Liver (tissue), 10 donors: ENCODE measurements at places on chromosomes 4 and X.

DNA sequence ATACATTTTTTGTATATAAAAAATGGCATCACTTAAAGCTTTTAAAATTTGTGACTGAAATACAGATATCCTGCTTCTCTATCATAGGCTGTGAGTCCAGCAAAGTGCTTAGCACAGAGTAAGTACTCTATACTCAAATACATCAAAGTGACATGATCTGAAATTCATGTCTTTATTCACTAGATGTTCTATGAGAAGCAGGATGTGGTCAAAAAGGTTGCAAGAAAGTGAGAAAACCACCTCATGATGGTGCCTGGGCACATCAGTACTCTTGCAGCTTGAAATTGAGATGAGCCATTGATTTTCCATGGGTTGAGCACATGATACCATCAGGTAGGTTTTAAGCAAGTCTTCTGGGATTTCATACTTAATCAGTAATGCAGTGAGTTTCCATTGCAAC lies 20.4 kb upstream of the SFRP2 start:
- no peak for DNase-seq

DNA sequence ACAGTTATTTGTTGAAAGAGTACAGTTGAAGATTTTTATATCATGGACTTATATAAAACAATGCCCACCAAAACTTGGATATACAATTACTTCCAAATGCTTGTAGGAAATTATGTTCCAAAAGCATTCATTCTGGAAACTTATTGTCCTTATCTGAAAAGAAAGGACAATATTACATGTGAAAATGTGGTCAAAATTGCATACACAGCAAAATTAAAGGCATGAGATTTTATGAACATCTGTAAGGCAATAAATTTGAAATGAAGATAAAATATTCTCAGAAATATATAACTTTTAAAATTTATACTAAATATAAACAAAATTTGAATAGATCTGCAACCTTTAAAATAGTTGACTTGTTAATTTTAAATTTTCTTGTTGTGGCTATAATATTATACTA lies 1173.8 kb downstream of the NLGN4X start:
- no peak for DNase-seq

- DNase-seq, result no peak
Observed at GRCh38 chrX:110671068-110671803, 124.4 kb downstream of the CHRDL1 start.

DNA sequence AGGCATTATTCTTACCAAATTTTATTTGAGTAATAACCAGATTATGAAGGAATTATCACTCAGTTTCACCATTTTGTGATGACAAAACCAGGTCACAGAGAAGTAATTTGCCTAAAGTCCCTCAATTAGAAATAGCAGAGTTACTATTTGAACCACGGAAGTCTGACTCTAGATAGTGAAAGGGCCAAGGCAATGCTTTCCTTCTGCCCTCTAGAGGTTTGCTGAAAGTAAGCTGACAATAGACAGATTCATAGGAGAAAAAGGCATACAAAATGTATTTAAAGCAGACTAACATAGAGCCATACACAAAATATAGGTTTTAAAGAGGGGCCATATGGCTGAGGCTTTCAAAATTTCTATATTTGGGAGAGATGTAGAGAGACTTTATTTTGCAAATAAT lies 43.1 kb downstream of the CXXC4 start:
- DNase-seq, result no peak

DNA sequence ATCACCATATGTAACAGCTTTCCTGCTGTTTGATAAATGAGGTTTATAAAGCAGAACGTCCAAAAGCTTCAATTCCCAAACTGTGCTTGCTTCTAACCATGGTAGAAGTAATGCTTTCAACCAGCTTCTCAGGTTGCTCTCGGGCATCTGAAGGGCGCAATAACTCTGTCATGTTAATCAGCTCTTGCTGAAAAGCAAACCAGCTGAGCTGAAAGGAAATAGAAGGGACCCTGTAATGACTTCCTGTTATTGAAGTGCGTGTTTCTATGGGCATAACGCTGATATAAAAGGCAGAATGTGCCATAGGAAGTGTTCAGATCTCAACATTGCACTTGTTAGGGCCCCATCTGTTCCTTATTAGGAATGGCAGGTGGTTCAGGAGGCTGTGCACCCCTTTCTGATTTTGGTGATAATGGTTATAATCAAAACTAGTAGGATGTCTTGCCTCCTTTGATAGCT lies 21.2 kb downstream of the HERC3 start:
- no peak for DNase-seq

DNA sequence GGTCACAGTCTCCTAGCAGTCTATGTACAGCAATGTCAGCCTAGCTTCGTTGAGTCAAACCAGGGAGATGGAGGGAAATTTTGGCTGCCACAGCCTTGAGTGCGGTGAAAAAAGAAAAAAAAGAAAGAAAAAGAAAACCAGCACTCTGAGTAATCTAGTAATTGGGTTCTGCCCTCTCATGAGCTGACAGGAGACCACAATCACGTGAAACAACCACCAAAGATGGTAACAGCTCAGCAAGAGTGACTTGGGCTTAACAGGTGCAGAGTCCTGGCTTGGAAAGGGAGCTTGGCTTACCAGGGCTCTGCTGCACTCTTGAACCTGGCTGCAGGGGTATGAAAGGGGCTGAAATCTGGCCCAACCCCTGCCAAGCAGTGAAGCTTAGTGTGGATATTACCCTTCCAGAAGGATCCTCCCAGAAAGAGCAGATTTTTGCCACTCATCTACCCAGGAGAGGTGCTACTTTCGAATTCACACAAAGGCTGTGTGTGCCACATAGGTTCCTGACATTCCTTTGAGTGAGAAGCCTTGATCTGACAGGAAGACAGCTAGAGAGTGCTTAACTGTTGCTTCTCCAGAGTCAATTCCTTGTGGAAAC lies 350.3 kb downstream of the PTTG2 start:
- no peak for DNase-seq

DNA sequence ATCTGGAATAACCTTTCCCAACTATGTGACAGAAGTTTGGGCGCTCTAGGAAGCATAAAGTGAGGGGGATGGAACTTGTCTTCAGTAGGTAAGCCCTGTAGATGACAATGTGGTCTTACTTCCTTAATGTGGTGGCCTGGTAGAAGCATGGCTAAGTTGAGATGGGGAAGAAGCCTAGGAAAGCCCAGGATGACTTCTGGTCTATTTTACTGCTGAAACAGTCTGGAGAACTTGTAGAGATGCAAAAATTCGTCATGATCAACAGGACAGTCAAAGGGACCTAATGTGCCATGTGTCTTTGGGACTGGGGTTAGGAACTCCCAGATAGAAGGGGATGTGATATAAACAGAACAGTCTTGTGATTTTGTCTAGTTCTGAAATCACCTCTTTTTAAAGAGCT lies 40.8 kb downstream of the CCNG2 start:
- DNase-seq, result no peak

DNA sequence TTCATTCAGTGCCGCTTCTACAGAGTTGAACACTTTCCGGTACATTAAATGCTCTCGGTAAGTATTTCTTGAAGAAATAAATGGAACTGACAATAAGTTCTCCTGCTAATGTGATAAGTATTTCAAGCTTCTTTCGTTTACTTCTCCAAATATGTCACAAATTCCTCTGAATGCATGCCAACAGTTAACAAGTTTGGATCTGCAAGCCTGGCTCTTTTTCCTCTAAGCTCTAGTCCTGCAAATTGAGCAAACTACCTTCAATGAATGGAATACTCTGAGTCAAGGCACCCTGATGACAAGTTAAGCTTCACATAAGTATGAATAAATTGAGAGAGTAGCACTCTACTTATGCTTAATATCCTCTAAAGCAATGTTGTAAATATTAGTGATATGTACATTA lies 403.6 kb downstream of the PDGFC start:
- DNase-seq, result no peak

GRCh38 chrX:125492439-125492838 lies 172.8 kb downstream of the TEX13C start:
- no peak for DNase-seq

GRCh38 chr4:189809241-189809735 lies 131.4 kb upstream of the FRG1 start:
- no peak for DNase-seq

GRCh38 chr4:113273721-113274220 lies 224.3 kb downstream of the ANK2 start:
- DNase-seq, result no peak

GRCh38 chr4:42237010-42237409 lies 84.6 kb upstream of the BEND4 start:
- no peak for DNase-seq

GRCh38 chr4:145779319-145779801 lies 99.4 kb downstream of the C4orf51 start:
- DNase-seq, result no peak

GRCh38 chr4:1406981-1407656 lies 877 bp upstream of the NKX1-1 start:
- peak; percentile 19 for DNase-seq

DNA sequence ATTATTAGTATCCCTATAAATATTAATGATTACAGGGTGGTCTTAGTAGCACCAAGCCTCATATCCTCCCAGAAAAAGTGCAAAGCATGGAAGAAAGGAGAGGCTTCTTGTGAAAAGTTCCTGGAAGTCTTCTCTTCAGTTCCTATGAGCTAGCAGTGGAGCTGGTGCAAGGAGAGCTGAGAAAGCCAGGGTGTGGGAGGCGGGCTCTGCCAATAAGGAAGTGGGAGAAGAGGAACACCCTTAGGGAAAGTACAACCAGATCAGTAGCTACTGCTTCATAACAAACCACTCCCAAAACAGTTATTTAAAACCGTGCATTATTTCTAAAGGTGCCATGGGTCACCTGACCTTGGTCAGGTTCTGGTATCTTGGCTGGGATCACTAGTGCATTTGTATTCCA lies 72.4 kb downstream of the MAP9 start:
- DNase-seq, result no peak

- no peak for DNase-seq
Observed at GRCh38 chrX:17005712-17006368, 59.4 kb downstream of the REPS2 start.

GRCh38 chr4:142414366-142414990 lies 431.6 kb downstream of the INPP4B start:
- no peak for DNase-seq

DNA sequence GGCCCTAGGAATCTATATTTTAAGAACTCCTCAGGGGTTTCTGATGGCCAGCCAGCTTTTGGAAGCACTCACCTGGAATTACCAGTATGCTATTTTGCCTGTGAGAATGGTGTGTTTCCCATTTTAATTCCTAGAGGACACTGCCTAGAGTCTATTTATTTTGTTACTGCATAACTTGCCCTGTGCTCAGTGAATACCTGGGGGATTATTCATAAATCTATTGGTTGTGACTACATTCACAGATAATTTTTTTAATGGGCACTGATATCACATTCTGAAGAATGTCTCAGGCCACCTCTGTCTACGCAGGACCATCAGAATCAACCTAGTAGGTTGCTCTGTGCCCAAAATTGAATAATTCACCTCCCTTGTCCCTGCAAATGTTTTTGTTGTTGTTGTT lies 6.7 kb downstream of the ARL13A start:
- DNase-seq, result no peak

- no peak for DNase-seq
Observed at GRCh38 chr4:169198167-169198566, 72.6 kb downstream of the SH3RF1 start.

DNA sequence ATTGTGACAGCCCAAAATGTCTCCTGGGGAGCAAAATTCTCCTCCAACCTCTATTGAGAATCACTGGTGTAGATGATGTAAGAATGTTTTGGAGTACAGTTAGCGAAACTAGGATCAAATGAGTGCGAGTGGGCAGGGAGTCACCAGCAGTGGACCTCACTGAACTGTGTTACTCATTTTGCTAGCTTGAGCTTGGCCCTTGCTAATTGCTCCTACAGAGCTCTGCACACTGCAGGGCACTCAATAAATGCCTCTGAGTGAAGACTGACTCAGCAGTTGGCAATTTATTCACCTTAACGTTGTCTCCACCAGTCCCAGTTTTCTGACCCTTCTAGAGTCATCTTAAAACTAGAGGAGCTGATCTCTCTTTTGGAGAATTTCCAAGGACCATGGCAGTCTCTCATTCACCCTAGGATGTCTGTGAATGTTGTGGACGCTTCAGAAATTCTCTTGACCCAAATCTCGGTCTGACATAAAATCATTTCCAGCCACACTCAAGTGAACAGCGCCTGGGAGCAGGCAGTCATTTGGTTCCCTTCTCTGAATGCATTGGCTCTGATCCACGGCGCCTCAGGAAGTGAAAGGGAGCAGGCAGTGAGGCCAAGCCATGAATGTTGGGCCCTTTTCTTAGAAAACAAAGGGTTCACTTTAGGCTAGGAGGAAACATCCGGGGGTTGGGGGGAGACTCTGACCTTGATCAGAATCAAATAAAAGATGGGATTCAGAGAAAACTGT lies 148.1 kb downstream of the NWD2 start:
- DNase-seq, result no peak

DNA sequence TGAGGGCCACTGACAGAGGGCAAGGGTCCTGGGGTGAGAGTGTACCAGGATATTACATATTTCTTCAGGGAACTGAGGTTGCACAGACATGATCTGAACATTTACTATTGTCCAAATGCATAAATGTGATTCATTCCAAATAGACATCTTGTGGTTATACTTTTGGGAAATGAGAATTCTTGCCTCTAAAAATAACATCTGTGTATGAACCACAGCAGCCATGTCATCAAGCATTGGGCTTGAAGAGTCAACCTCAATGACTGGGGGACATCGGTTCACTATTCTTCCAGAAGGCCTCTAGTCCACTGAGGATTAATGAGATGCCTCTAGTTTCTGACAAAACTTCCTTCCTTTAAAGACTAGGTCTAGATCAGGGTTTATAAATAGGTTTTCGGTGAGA lies 193.1 kb upstream of the GPC4 start:
- DNase-seq, result no peak

GRCh38 chrX:31224381-31225012 lies 152.7 kb upstream of the FTHL17 start:
- DNase-seq, result no peak

- no peak for DNase-seq
Observed at GRCh38 chr4:81903212-81903611, 431.5 kb upstream of the RASGEF1B start.

- DNase-seq, result no peak
Observed at GRCh38 chr4:25889589-25890503, 24.2 kb upstream of the SMIM20 start.

- DNase-seq, result no peak
Observed at GRCh38 chr4:121411151-121411744, 30.4 kb upstream of the QRFPR start.

DNA sequence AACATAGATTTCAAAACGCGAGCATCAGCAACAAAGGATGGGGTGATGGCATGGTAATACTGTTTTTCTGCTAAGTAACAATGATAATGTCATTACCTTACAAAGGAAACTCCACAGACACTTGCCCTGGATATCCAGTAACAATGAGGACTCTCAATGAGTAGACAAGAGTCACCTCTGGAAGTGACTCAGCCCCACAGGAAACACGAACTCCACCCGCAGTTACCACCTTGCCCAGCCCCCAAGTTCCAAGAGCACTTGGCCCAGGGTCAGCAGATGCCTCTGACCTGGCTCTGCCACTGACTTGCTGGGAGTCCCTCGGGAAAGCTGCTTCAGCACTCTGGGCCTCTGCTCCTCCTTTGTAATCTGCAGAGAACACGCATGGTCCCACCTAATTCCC lies 110.3 kb upstream of the MAP3K15 start:
- DNase-seq, result no peak
